Right cardiac atrium (tissue), 5 donors: ENCODE measurements at places on chromosomes 4 and X.
A peak's percentile ranks its signal among the peaks of the same experiment; 100 is the strongest.

DNA sequence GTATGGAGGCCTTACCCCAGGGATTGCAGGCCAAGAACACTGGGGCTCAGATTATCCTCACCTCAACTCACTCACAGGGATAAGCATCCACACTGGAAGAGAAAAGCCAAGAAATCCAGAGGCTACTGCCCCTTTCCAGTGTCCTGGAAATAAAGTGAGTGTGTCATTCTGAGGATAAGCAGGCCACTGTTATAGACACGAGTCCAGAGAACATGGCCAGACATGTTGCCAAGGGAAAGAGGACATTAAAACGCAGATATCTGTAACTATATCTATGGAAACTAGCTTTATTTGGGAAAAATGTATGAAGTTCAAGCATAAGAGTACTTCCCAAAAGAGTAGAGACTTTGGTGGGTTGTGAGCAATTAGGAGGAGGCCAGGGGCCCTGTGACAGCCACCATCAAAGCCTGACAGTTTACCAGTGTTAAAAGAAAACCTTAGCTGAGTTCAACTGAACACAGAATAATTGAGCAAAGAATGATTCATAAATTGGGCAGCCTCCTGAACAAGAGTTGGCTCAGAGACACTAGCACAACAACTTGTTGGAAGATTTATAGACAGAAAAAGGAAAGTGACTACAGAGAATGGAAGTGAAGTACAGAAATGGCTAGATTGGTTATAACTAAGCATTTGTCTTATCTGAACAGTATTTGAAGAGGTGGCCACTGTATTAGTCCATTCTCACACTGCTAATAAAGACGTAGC, 1222.2 kb downstream of the STIM2 start:
- DNase-seq = no peak

DNA sequence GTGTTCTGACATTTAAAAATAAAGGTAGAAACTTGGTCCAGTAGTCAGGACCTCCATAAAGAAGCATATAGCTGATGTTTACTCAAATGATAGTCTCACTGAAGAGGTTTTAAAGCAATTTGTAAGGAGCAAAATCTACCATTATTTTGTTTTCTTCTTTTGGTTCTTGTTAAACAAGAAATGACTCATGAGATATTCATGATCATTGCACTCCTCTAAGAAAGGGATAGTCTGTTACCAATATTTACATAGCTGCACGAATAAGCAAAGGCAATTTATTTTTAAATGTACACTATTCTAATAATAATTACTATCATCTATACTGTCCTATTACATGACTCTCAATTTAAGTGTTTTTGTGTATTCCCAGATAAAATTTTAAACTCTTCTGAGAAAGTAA, 397.9 kb downstream of the FAM47B start:
- no peak for DNase-seq

- DNase-seq = peak; percentile 60
Measured at GRCh38 chr4:2745981-2746806, 9.9 kb downstream of the TNIP2 start.

GRCh38 chr4:174210354-174210753, 73.1 kb downstream of the FBXO8 start:
- no peak for DNase-seq

- DNase-seq = peak; percentile 54
Measured at GRCh38 chr4:2942532-2943363, 20.5 kb downstream of the NOP14 start.
